ENCODE measurements at places on chromosomes 6 and 20.

DNA sequence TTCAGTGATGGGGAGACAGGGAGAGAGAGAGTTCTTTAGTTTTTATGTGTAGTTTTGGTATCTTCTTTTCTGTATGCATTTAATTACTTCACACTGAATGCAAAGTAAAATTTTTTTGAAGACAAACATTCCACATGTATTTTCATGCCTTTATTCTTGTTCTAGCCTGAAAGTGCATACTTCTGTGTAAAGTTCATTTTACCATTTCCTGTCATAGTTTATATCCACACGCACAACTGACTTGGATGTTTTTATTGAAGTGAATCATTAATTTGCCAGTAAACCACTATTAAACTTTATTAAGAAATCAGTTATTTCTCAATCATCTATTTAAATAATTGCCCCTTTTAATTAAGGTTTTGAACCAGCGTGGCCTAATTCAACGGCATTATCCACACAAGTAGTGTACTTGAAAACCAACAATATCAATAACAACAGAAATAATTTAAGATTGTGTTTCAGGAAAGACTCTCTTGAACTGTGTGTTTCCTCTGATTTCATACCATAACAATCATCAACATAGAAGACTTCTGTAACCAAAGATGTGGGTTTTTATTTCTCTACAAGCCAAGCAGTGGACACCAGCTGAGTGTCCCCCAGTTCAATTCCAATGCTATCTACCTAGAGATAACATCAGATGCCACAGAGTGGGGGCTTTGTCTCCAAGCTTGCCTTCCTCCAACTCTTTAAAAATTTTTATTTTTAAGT is 512.7 kb upstream of the JAG1 start:
- DNase-seq = no peak

GRCh38 chr6:75116946-75117345 is 88.9 kb downstream of the COL12A1 start:
- DNase-seq = no peak

DNA sequence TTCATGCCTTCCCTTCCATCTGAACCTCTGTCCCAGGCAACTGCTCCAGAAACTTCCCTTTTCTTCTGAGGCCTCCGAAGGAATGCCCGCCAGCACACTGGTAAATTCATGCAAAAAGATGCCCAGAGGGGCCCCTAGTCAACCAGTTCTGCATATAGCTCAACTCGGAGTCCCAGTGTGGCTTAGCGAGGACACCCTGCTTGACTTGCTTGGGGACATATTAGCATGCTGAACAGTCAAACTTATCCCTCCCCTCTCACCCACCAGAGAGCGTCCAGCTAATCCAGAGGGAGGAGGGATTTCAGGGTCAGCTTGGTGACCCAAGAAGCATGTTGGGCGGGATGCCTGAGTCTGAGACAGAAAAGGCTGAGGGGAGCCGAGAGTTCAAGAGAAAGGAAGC is 23.0 kb upstream of the MDFI start:
- DNase-seq = no peak

GRCh38 chr6:96907498-96907897 is 9.8 kb upstream of the NDUFAF4 start:
- no peak for DNase-seq

- no peak for DNase-seq
These were observed 100.9 kb downstream of the TMEM242 start for GRCh38 chr6:157222201-157222981.

DNA sequence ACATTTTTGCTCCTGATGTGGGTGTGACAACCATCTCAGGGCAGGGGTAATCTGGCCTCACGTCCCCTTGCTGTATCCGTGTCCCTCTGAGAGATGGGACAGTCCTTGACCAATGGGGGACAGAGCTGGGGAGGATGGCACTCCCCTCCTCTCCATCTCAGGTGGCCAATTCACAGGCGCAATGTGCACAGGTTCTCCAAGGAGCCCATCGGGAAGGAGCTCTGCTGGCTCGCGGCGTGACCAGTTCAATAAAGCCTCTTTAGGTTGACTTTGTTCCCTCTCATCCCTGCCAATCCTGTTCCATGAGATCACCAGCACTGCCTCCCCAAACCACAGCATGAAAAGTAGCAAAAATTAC is 196.3 kb upstream of the SLC24A3 start:
- DNase-seq = no peak

DNA sequence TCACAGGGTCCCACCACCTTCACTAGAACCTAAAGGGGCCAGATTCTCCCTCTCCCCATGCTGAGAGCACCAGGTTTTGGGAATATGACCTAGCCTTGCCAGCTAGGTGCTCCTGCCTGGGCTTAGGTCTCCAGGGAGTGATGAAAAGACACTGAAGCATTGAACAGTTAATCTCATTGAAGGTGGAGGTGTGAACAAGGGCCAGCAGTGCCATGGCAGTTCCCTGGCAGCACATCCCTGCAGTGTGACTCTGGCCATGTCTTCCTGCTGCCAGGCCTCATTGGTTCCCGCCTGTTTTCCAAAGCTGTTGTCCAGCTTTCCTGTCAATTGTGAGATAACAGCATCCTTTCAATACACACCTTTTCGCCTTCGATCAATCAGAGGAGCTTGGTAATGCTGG is 10.9 kb downstream of the PPIL6 start:
- no peak for DNase-seq

GRCh38 chr20:12763406-12763805 is 245.4 kb upstream of the SPTLC3 start:
- no peak for DNase-seq

GRCh38 chr6:33318426-33319073 is 1.0 kb upstream of the ZBTB22 start:
- no peak for DNase-seq

- no peak for DNase-seq
These were observed 66.5 kb downstream of the IYD start for GRCh38 chr6:150435360-150435759.

DNA sequence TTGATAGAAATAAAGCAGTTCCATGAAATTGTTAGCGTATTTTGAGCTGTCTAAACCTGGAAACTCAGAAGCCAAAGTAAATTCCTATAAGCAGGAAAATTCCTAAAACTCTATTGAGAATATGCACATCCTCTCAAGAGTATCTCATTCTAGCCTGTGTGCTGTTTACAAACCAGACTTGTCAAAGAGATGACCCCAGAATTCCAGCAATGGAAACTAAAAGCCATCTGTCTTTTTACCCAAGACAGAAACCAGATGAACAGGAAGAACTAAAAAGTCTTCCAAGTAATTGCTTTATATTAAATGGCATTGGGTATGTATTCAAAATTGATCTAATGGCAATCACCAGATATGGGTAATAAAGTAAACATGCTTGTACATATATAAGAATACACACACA is 92.6 kb downstream of the COL19A1 start:
- DNase-seq = peak; percentile 62

DNA sequence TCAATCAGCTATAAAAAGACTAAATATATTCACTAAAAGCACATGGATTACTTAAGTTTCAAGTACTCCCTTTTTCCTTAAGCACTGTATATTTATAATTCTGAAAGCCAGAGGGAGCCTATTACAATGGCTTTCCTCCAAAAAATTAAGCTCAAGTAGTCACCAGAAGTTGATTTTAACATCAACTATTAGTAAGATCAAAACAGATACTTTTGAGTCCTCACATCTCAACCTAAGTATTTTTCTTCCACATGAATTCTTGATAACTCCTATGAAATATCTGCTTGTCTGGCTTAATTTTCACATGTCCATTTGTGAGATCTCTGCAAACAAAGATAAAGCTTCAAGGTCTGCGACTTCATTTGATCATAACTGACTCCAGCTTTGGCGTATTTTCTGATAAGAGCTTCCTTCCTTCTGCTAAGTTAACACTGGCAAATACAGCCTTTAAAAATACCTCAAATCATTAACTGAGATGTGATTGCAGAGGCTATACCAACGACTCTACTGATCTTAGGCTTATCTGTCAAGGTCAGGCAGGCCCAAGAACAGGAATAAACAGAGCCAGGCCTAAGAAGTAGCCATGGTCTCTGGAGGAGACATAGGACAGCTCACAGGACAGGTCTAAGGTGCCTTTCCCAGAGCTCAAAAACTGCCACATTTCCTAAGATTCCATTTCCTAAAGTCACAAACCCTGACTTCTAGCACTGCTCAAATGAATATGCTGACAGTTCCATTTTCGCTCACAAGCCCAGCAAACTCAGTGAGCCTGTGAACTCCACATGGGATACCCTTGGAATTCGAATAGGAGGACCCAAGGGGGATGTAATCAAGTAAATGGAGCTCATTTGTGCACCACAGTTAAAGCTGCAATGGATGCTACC is 10.0 kb downstream of the SNX5 start:
- no peak for DNase-seq

DNA sequence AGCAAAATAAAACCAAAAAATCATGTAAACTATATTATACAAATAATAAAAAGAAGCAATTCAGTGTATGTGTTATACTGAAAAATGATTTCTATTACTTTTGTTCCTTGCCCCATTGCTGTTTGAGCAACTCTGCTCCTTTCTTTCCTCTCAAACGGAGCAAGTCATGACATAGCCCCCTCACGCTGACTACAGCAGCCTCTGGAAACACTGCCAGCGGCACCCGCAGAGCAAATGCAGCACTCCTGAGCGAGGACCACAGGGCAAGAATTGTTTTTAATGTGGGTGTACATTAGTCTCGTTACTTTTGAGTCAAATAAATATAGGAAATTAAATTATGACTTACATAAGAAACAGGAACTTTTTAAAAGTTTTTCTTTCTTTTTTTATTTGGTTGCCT is 350.1 kb upstream of the HSF2 start:
- no peak for DNase-seq

DNA sequence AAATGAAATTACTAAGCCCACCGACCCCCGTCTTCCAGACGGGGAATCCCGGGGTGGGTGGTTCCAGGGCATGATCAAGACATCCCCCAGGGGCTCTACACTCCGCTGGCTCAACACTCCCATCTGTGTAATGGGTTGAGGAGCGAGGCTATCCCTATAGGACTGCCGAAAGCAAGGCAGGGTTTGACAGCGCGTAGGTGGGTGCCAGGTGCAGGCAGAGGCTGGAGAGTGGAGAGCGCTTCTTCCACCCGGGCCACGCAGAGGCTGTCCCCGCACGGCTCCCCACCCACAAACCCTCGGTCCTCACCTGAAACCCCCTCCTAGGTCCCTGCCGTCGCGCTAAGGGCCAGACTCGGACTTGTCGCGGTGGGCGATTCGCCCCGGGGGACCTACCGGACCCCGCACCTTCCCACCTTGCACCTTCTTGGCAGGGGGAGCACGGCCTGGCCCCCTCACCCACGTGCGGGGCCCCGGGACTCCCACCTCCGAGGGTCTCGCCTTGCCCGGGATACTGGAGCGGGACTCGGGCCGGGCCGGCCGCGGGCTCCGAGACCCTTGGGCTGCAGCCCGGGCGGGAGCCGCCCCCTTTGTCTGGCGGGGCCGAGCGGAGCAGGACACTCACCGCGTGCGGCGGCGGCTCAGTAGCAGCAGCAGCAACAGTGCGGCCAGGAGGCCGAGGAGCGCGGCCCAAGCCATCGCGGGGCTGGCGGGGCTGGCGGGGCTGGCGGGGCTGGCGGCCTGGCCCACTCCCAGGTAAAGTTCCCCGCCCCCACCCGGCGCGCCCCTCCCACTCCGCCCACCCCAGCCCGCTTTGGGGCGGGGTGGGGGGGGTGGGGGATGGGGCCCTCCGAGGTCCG is at the start of gene PTGIS:
Gene PTGIS (minus strand): TSS at position 717 of the 857 bp plus-strand sequence. CDS start 21 bp downstream, at position 696.
- no peak for DNase-seq

- peak; percentile 46 for DNase-seq
These were observed 45.3 kb upstream of the DSN1 start for GRCh38 chr20:36818861-36819260.

DNA sequence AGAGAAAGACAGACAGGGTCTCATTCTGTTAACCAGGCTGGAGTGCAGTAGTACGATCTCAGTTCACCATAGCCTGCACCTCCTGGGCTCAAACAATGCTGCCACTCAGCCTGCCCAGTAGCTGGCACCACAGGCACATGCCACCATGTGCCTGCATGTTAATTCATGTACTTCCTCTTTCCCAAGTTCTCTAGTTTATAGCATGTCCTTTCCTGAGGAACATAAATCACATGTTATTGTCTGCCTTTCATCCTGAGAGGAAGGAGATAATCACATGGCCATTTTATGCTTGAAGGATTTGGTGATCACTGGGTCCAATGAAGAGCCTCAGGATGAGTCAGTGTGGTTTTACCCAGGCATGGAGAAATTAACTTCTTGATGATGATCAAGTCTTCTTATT is 47.9 kb downstream of the COL11A2 start:
- no peak for DNase-seq

DNA sequence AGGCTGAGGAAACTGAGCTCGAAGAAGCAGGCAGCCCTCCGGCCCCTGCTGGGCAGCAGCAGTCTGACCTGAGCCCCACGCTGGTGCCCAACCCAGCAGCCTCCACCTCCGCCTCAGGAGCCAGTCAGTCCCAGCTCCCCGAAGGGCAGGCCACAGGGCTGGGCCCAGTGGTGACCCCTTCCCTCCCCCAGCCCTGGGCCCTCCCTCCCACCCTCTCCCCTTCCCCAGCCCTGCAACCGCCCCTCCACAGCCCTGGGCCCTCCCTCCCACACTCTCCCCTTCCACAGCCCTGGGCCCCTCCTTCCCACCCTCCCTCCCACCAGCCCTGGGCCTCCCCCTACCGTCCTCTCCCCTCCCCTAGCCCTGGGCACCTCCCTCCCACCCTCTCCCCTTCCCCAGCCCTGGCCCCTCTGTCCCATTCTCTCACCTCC is 115.0 kb downstream of the TAF4 start:
- DNase-seq = no peak

DNA sequence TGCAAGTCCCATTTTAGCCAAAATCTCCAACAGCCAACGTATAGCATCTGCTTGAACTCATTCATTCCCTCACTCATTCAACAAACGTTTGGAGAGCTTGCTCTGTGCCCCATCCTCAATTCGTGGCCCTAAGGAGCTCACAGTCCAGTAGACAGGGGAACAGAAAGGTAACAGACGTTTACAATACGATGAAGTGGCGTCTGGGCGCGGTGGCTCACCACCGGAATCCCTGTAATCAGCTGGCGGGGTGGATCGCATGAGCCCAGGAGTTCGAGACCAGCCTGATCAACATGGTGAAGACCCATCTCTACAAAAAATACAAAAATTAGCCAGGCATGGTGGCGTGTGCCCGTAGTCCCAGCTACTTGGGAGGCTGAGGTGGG is 790 bp upstream of the E2F1 start:
- no peak for DNase-seq

DNA sequence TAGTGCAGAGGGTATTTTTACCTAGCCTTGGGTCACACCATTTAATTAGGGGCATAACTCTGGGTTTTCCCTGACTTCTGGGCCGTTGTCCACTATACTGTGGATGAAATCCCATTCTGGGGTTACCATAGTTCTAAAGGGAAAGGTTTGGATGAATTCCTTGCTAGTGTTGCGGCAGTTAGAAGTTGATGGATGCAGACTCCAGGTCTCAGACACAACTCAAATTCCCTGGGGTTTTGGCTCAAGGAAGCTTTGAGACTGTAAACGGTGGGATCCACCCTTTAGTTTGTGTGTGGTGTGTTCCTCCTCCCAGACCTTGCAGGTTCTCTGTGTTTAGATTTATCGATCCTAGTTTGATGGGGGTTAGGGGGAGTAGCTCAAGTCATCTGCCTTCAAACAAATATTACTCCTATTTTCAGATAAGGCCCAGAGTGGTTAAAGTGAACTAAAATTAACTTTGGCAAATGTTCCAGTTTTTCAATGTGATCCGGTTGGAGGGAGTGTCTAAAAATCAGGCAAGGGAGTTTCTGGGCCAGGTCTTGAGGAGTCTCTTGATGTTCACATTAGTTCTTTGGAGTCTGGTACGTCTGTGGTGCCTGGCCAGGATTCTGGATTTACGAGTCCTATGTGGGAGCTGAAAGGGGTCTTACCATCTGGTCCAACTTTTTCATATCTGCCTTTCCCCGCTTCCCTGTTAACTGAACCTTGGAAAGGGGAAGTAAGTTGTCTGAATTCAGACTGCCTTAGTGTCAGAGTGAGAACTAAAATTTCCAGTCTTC is 1.5 kb downstream of the RALY start:
- DNase-seq = peak; percentile 36

GRCh38 chr20:43569282-43569681 is 10.5 kb downstream of the SGK2 start:
- DNase-seq = no peak

Measured in NCI-H2171 treated with DMSO at 0.1 percent for 48 hours (cell line).